ENCODE measurements at places on chromosomes 3 and 15.

- DNase-seq = no peak
These were observed 37.8 kb upstream of the TASOR start for GRCh38 chr3:56720849-56721248.

DNA sequence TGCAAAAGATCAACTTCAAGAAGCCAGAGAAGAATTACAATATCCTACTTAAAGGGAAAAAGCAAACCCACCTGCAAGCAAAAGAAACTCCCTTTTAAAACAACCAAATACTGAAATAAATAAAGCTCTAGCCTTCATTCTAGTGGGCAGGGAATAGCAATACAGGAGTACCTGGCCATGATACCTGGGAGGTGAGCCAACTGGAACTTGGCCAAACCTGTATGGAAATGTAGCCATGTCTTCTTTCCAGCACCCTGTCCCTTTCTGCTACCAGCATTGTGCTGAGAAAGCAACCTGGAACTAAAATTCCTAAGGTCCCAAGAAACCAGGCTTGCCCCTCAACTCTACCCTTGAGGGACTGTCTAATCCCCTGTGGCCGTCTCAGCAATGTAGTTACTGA is 530.0 kb downstream of the EPHB1 start:
- no peak for DNase-seq

DNA sequence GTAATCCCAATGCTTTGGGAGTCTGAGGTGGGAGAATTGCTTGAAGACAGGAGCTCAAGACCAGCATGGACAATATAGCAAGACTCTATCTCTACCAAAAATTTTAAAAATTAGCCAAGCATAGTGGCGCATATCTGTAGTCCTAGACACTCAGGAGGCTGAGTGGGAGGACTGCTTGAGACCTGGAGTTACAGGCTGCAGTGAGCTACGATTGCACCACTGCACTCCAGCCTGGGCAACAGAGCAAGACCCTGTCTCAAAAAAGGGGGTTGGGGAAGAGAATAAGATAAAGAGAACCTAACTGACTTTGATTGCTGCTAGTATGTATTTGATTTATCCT is 755 bp downstream of the CD200R1 start:
- no peak for DNase-seq

- no peak for DNase-seq
These were observed 23.7 kb downstream of the TNK2 start for GRCh38 chr3:195884691-195885035.

- DNase-seq = peak; percentile 87
These were observed 47.4 kb upstream of the HACD2 start for GRCh38 chr3:123632161-123632655.

DNA sequence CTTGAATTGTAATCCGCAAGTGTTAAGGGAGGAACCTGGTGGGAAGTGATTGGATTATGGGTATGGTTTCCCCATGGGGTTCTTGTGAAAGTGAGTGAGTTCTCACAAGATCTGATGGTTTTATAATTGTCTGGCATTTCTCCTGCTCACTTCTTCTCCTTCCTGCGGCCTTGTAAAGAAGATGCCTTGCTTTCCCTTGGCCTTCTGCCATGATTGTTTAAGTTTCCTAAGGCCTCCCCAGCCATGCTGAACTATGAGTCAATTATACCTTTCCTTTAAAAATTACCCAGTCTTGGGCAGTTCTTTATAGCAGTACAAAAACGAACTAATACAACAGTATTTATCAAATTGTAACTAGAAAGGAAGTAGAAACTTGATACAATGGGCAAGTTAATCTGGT is 31.9 kb downstream of the IFT57 start:
- DNase-seq = no peak

DNA sequence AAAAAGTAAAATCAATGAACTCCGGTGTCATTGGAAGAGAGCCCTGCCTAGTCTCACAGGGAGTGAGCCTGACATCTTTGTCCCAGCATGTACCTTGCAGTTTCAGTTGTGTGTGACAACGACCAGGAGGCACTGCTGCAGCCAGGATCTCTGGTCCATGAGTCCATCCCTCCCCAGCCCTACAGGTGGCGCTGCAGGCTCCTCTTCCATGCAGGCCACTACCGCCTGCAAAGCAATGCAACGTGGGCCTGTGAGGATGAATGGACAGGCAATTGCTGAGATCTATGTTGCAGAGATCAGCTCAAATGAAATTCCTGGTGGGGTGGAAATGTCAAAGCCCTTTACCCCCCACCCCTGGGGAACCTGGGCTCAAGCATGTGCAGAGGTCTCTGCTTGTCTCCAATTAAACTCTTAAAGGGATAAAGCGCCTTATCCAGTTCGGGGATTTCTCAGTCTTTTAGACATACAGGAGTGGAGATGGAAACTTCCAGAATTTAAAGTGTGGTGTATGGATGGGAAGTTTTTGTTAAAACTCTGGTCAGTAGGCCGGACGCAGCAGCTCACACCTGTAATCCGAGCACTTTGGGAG is 35.8 kb downstream of the TKT start:
- peak; percentile 73 for DNase-seq

GRCh38 chr3:9395570-9396300 is 1.7 kb upstream of the SETD5 start:
- no peak for DNase-seq

DNA sequence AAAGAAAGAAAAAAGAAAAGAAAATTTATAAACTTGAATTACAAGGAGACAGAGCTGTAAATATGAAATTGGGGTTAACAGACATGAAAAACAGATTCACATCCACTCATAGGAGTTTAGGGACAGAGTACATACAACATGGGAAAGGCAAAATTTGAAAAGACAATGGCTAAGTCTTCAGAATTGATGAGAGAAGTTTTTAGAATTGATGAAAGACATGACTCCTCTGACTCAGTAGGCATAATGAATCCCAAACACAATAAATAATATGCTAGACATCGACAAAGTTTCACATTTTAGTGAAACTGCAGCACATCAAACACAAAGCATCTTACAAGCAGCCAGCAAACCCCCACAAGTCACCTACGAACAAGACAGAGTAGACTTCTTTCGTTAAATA is 84.4 kb upstream of the MELTF start:
- DNase-seq = no peak

- DNase-seq = no peak
These were observed 13.3 kb downstream of the SEMA3G start for GRCh38 chr3:52431459-52432223.

- DNase-seq = no peak
These were observed 61.1 kb downstream of the SLC6A6 start for GRCh38 chr3:14463330-14464140.

DNA sequence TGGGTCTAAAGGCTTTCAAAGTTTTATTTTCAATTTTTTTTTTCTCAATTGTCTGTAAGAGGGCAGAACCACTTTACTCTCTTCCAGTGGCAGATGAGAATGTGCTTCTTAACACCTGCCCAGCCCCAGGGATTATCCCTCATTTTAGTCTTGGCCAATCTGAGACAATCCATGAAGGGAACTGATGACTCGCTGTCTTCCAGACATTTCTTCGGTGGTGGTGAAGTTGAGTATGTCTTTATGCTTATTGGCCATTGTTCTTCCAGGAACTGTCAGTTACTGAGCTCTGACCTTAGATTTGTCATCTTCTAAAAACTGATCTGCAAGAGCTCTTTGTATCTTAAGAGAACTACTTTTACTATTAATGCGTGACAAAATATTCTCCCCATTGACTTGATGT is 139.5 kb downstream of the TJP1 start:
- no peak for DNase-seq

GRCh38 chr3:155131104-155131503 is 51.0 kb downstream of the MME start:
- peak; percentile 4 for DNase-seq

DNA sequence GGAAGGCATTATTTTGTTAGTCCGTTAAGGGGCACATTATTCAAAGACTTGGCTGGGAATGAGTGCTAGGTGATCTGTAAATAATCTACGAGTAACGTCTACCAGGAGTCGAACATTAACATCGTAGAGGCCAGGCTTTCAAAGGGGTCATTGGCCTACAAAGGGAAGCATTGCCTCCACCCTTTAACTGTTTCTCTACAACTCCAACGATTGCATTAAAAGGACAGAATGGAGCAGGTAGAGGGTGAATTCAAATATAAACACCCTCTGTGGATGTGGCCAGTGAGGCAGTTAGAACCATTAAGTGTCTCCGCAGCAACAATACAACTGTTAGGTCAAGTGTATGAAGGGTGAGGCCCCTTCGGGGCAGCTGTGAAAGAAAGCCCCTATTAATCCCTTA is 126.0 kb upstream of the LMOD3 start:
- no peak for DNase-seq

DNA sequence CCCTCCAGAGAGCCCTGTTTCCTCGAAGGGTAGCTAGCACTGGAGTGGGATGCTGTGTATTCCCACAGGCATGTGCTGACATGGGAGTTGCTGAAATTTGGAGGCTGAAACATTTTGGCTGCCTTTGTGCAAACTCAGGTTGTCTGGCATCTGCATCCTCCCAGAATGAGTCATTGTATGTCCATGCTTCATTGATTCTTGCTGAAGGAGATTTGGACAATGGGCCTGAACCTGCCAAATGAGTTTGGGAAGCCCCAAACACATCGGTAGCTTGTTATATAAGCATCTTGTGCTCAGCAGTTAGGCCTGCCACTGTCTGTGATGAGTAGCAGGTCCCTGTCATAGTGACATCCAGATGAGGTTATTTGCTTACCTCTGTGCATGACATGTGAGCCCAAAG is 160.0 kb downstream of the IL5RA start:
- DNase-seq = no peak

GRCh38 chr15:89077750-89078149 is 10.5 kb upstream of the ABHD2 start:
- DNase-seq = no peak

GRCh38 chr3:158404131-158404718 is 166.8 kb upstream of the MLF1 start:
- no peak for DNase-seq

DNA sequence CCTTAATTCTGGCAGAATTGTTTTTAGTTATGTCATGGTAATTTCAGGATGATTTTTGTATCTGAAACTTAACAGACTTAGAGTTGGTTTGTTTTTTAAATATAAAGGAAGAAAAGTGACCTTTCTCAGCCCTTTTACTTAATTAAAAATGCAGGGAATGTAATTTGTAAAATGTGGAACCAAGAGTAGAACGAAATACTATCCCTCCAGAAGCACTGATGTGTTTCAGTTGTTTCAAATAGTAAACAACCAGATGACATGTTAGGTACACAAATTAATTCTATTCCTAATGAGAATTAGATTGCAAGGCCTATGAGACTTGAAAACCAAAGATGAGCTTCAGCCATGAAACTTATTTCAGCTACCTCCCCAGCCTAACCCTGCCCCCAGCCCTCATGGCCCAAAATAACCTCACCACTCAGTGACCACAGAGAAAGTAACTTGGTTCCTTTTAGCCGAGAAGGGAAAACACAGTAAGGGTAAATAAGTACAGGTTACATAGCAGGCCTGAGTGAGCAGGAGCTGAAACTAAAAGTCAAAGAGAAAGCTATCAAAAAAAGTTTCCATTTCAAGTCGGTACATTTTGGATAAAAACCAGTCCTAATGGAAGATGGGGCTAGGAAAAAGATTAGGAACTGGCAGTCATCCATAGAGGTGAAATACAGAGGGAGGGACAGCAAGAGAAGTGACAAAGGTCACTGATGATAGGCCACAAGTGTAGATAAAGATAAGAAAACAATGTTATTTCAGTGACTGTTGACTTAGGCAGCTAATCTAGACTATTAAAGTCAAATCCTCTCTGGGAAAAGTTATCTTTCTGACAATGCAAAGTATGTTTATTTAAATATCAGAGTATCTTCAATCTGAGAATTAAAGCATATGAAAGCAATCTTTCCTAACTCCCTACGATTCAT is 23.2 kb downstream of the SENP8 start:
- DNase-seq = no peak

GRCh38 chr3:70856414-70857162 is 544.1 kb upstream of the MDFIC2 start:
- no peak for DNase-seq

All from fibroblast of the conjunctiva (primary cell).